Mucosa of descending colon (tissue), 3 donors: ENCODE measurements at places on chromosomes 16 and 17. TPM values are rescaled to one million over a fixed set of nuclear protein-coding genes. Genes with fewer than 3 reads are reported as not detected.
A peak's percentile ranks its signal among the peaks of the same experiment; 100 is the strongest.

TRAPPC1 gene
- total RNA-seq, result 86.2 TPM

- peak; percentile 55 for DNase-seq
Measured at GRCh38 chr16:17476414-17477259, 5.9 kb upstream of the XYLT1 start.

GRCh38 chr16:61263400-61263799, 772.8 kb downstream of the CDH8 start:
- no peak for DNase-seq

DNA sequence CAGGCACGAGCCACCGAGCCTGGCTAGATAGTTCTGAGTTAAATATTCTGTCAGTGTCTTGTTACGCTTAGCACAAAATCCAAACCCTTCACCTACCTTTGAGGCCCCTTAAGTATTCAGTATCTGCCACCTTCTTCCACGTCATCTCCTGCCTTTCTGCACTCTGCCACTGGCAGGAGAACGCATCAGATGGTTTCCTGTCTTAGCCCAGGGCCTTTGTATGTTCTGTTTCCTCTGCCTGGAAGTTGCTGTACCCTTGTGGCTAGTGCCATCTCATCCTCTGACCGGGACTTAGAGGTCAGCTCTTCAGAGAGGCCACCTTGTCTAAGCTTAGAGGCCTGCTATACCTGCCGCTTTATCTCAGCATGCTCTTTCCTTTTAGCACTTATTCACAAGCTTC, 67.5 kb upstream of the LGALS9 start:
- no peak for DNase-seq

DNA sequence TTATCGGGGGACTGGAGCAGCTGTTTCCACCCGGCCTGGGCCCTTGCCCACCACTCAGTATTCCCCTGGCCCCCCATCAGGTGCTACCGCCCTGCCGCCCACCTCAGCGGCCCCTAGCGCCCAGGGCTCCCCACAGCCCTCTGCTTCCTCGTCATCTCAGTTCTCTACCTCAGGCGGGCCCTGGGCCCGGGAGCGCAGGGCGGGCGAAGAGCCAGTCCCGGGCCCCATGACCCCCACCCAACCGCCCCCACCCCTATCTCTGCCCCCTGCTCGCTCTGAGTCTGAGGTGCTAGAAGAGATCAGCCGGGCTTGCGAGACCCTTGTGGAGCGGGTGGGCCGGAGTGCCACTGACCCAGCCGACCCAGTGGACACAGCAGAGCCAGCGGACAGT, 6.1 kb upstream of the TMEM88 start:
- DNase-seq, result peak; percentile 44

- DNase-seq, result no peak
Measured at GRCh38 chr16:84072014-84072413, 29.4 kb upstream of the SLC38A8 start.

DNA sequence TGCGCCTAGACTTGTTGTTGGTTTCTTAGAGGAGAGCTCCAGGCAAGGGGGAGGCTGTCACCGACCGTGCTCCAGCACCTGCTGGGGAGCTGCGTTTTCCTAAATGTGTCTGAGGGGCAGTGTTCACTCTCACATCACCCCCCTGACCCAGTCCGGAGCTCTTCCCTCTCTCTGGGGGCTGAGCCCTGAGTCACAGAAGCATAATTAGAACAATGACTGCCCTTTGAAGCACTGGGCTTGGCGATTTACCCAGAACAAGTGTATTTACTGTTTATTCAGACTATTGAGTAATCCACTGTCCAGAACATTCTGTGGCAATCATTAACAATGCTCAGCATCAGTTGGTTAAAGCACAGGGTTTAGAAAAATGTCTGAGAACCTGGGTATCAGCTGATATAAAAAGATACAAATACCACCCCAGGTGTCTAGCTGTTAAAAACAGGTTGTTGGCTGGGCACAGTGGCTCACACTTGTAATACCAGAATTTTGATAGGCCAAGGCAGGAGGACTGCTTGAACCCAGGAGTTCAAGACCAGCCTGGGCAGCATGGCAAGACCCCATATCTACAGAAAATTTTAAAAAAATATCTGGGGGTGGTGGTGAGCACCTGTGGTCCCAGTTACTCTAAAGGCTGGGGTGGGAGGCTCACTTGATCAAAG, 8.1 kb downstream of the CES4A start:
- DNase-seq, result no peak

DNA sequence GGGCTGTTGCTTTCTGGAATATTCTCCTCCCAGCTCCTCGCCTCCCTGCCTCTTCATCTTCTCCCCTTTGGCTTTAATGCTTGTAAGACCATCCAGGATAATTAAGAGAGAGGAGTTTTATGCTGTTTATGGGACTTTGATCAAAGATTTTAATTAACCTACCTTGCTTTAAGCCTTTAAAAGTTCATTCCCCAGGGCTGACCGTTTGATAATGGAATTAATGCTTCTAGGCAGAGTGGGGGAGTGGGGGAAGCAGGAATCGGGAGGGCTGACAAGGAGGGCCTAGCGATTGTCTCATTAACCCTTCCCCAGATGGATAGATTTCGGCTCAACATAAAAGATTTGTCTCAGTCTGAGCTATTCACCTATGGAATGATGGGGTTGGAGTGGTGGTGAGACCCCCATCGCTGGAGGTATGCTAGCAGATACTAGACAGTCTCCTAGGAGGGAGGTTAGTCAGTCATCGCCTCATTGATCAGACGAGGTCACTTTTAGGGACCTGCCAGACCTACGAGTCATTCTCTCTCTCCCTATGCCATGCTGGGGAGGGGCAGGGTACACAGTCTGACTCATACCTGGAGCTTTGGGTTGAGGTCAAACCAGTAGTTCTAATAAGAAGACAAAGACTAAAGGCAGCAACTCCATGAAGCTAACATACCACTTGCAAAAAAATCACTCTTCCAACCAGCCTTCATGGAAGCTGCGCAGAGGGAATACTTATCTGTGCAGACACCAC, 236.6 kb upstream of the NLRP1 start:
- DNase-seq, result no peak

GRCh38 chr16:79532785-79533184, 67.8 kb downstream of the MAF start:
- no peak for DNase-seq
